ENCODE measurements at places on chromosomes 13 and 19. TPM values are rescaled to one million over a fixed set of nuclear protein-coding genes. Genes with fewer than 3 reads are reported as not detected.

- no peak for DNase-seq
Observed at GRCh38 chr19:10615429-10616023, 9.8 kb upstream of the SLC44A2 start.

DNA sequence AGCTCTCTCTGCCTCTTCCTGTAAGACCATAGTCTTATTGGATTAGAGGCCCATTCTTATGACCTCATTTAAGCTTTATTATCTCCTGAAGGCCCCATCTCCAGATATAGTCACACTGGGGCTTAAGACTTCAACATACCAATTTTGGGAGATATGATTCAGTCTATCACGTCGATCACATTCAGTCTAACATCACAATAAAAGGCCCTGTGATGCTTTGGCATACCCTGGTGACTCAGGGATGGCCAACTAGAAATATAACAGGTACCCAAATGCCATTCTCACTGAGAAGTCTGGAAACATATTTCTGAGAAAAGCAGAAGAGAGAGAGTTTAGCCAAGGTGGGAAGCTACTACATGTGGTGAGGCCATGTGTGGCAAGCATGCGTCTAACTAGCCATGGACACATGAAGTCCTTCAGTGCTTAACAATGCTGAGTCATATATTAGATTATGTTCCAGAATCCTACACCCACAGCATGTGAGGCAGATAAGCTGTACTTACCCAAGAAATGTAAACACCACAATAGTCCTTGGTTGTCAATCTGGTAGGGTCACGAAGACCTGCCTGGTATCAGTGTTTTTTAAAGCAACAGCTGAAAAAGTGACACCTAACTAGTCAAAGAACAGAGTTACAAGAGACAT, 485.1 kb downstream of the FOXO1 start:
- no peak for DNase-seq

Gene SOX1
- total RNA-seq: not detected

DNA sequence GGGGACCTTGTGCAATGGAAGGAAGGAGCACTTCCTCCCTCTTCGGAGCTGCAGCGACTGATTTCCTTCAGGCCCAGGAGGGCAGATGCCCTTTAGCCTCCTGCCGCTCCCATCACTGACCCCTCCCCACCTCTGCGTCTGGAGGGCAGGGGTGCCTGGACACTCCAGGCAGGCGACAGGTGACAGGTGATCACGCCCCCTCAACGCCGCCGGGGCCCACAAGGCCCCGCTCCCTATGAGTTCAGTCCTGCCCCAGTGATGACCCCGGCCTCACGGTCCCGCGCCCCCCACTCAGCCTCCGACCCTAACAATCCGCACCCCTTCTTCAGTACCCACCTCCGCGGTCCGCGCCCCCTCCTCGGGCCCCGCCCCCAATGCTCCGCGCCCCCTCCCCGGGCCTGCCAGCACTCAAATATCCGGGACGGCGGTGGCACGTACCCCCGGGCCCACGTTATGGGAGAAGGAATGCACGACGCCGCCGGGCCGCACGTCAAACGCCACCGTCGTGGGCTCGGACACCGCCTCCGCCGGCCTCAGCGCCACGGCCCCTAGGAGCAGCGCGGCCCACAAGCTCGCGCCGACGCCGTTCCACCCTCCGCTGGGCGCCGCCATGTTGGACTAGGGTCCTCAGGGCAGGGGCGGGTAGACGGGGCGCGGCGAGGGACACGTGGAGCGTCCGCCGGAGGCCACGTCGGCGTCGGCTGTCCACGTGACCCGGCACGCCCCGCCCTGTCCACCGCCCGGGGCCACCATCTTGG, at the start of gene MYDGF:
Gene MYDGF, minus strand, starts transcription at position 620 of the 758 bp plus-strand sequence. Its CDS starts 8 bp downstream, at position 612.
- peak; percentile 95 for DNase-seq

DNA sequence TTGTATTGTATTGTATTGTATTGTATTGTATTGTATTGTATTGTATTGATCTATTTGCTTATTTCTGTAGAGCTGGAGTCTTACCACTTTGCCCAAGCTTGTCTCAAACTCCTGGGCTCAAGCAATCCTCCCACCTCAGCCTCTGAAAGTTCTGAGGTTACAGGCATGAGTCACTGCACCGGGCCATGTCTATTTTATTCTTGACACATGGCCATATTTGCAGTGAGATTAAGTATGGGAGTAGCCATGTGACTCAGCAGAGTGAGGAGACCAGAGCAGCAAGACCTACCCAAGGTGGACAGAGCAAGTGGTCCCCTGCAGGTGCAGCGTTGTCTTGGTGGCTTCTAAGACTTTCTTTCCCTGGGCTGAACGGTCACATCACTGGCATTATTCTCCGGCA, 49.1 kb upstream of the UBAC2 start:
- no peak for DNase-seq

DNA sequence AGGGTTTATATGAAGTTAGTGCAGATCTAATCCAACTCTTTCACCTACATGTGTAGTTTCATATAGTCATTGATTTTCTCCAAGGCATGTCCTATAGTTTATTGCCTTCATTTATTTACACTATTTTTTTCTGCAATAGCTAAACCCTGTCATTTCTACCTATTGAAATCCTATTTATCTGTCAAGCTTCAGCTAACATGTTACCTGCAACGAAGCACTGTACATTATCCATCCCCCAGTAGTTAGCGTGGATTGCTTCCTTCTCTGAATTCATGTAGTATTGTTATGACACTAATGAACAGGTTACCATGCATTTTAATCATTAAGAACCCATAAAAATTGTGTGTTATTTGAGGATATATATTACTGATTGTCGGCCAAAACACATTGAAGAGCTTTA, 742.9 kb upstream of the PCDH20 start:
- no peak for DNase-seq

- DNase-seq: peak; percentile 52
Observed at GRCh38 chr19:49150106-49150943, 4.9 kb downstream of the HRC start.

Gene CPT1C
- total RNA-seq: 0.82 TPM

DNA sequence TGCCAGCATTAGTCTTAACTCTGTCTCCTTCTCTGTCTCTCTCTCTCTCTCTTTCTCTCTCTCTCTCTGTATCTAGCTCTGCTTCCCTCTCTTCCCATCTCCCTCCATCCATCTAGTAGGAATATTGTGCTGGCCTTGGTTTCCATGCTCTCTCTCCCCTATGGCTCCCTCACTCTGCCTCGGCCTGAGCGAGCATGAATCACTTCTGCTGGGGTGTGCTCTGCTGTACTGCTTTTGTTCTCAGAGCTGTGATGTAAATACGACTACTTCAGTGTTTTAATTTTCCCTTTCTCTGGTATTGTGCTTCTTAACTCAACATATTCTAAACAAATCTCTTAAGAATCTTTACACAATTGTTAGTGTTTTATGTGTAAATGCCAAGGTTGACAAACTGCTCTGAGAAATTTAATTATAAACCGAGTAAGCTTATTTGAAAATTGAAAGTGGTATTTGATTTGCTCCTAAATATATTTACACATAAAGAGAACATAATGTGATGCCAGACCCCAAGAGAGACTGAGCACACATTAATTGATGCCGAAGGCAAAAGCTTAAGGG, 211.5 kb upstream of the KL start:
- DNase-seq: no peak

Gene FBXW9
- total RNA-seq: 6.1 TPM

Gene SYNE4
- total RNA-seq: 2.6 TPM

Gene ZNF763
- total RNA-seq: 2.0 TPM

Gene MIDN
- 94.3 TPM for total RNA-seq

- no peak for DNase-seq
Observed at GRCh38 chr13:83633746-83634145, 248.5 kb downstream of the SLITRK1 start.

- DNase-seq: no peak
Observed at GRCh38 chr13:95480131-95480545, 72.4 kb upstream of the CLDN10 start.

GRCh38 chr19:571566-571974, 826 bp upstream of the BSG start:
- DNase-seq: peak; percentile 42

- DNase-seq: no peak
Observed at GRCh38 chr13:79933389-79933788, 407.5 kb downstream of the SPRY2 start.

GRCh38 chr13:25882466-25883357, 169.1 kb downstream of the SHISA2 start:
- DNase-seq: peak; percentile 55

Gene FFAR1
- not detected for total RNA-seq

- DNase-seq: no peak
Observed at GRCh38 chr13:84431646-84432045, 549.4 kb upstream of the SLITRK1 start.

Gene MEIS3
- not detected for total RNA-seq

DNA sequence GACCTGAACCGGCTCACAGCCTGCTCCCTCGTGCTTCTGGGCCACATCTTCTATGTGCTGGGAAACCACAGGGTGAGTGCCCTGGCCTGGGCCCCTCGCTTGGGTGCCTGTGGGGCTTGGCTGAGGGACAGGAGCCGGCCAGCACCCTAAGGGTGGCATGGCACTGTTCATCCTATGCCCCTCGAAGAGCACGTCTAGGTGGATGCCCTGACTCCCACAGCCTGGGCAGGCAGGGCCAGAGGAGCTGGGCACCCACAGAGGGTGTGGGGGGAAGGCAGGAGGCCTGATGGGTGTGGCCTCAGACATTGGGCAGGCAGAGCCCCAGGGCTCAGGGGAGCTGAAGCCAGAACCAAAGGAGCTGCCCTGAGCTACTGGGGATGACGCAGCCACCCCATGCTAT, 28.7 kb downstream of the MAU2 start:
- no peak for DNase-seq

Gene TMEM238
- total RNA-seq: 23.6 TPM

Gene ZNF729
- total RNA-seq: not detected

Gene CEACAM20
- not detected for total RNA-seq

Gene N4BP2L1
- total RNA-seq: 27.8 TPM

Gene ZNF728
- total RNA-seq: not detected

GRCh38 chr19:33329736-33330135, 27.4 kb upstream of the CEBPA start:
- no peak for DNase-seq

DNA sequence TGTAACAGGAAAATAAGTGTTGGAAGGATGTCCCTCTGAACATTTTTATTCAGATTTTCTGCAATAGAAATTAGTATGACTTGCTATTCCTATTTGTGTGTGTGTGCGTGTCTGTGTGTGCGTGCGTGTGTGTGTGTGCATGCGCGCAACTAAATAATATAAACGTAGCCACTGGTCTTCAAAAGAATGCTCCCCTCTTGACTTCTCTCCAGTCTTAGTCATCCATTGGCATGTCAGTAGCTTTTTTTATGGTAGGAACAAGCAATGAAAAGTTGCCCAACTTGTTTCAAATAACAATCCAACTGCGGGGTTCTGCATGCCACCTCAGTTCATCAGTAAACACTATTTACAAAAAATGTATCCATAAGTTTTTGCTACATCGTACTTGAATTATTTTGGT, 249.6 kb downstream of the GPC6 start:
- DNase-seq: no peak

GRCh38 chr13:75135325-75135825, 346.6 kb downstream of the TBC1D4 start:
- no peak for DNase-seq

All from activated CD8-positive, alpha-beta T cell treated with anti-CD3 and anti-CD28 coated beads, Interleukin-2, amount 10 ng/mL, durations not matched to agents 7 days and 5 days (primary cell).